ENCODE measurements at places on chromosomes 13 and 19.

DNA sequence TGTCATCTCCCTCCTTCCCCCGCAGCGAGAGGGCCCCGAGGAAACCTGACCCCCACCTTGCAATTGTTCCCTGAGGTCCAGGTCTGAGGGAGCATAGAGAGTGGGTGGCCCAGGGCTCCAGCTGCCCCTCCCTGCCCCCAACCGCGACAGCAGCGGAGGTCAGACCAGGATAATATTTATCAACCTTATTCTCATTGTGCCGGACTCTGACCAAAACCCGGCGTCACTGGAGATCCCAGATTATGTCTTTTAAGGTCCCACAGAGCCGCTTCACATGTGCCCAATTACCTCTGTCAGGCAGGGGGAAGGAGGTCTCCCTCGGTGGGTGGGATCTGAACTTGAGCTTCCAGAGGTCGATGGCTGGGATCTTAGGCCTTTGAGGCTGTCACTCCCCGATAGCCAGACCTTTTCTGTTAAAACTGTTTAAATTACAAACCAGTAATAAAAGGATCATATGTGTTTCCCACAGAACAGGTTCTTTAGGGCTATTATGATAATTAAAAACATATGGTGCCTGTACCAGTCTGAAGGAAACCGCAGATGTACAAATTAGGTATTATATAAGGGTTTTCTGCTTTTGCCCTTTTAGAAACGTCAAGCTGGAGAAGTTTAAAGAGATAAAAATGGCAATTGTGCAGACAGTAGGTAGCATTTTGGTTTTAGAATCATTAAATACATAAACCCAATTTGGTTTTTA, 195.5 kb downstream of the ZNF536 start:
- DNase-seq: no peak

GRCh38 chr19:38944981-38945506, 14.3 kb downstream of the MRPS12 start:
- DNase-seq: no peak

DNA sequence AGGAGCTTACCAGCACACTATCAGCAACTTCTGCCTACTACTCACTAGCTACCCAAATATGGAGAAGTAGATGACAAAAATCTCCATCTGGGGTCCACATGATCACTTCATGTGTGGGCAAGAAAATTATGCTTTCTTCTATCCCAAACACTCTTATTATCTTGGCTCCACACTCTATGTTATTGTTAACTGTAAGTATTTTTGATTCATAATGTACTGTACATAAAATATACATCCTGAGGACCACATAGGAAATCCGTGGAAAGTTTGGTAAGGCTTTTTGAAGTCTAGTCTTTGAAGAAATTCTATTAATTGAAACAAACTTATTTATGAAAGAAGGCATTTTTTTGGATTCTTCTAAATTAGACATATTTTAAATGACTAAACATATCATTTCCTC, 378.8 kb downstream of the DACH1 start:
- no peak for DNase-seq

- DNase-seq: peak; percentile 61
Observed at GRCh38 chr13:34155931-34156607, 338.1 kb downstream of the RFC3 start.
